Stimulated activated CD4-positive, alpha-beta T cell treated with anti-CD3 and anti-CD28 coated beads, Interleukin-12 subunit alpha, Interleukin-12 subunit beta, amount 100 ng/mL, for 24 hours (primary cell): ENCODE measurements at places on chromosomes 16 and 17.

DNA sequence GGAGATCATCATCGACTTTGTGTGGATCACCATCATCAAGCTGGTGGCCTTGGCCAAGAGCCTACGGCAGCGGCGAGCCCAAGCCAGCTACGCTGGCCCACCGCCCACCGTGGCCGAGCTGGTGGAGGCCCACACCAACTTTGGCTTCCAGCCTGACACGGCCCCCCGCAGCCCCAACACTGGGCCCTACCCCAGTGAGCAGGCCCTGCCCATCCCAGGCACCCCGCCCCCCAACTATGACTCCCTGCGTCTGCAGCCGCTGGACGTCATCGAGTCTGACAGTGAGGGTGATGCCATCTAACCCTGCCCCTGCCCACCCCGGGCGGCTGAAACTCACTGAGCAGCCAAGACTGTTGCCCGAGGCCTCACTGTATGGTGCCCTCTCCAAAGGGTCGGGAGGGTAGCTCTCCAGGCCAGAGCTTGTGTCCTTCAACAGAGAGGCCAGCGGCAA lies 72.5 kb downstream of the COG7 start:
- DNase-seq: no peak

GRCh38 chr17:12911239-12911638 lies 106.6 kb downstream of the ELAC2 start:
- DNase-seq: no peak

- DNase-seq: no peak
Observed at GRCh38 chr17:9217151-9218056, 196.1 kb downstream of the NTN1 start.

DNA sequence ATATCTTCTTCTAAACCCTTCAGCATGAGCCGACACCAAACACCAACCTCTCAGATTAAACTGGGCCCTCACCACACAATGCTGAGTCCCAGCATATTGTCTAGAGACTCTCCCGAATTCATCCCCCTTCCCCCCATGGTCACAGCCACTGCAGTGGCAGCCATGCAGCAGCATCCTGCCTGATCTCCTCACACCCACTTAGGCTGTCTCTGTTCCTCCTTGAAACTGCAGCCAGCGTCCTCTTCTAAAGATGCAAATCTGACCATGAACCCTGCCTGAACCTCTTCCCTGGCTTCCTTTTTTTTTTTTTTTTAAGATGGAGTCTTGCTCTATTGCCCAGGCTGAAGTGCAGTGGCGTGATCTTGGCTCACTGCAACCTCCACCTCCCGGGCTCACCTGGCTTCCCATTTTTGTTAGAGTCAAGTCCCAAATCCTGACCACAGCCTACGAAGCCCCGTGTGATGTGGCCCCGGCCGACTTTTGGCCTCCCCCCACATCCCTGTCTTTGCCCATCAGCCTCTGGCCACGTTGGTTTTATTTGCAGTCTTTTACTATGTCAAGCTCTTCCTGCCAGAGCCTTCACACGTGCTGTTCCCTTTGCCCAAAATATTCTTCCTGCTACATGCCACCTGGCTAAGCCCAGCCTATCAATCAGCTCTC lies 2.8 kb downstream of the FA2H start:
- no peak for DNase-seq

- no peak for DNase-seq
Observed at GRCh38 chr16:57725151-57725550, 10.4 kb upstream of the KATNB1 start.

- DNase-seq: no peak
Observed at GRCh38 chr17:29066606-29067005, 23.7 kb downstream of the PIPOX start.

GRCh38 chr16:24769806-24770205 lies 40.4 kb downstream of the TNRC6A start:
- DNase-seq: no peak

DNA sequence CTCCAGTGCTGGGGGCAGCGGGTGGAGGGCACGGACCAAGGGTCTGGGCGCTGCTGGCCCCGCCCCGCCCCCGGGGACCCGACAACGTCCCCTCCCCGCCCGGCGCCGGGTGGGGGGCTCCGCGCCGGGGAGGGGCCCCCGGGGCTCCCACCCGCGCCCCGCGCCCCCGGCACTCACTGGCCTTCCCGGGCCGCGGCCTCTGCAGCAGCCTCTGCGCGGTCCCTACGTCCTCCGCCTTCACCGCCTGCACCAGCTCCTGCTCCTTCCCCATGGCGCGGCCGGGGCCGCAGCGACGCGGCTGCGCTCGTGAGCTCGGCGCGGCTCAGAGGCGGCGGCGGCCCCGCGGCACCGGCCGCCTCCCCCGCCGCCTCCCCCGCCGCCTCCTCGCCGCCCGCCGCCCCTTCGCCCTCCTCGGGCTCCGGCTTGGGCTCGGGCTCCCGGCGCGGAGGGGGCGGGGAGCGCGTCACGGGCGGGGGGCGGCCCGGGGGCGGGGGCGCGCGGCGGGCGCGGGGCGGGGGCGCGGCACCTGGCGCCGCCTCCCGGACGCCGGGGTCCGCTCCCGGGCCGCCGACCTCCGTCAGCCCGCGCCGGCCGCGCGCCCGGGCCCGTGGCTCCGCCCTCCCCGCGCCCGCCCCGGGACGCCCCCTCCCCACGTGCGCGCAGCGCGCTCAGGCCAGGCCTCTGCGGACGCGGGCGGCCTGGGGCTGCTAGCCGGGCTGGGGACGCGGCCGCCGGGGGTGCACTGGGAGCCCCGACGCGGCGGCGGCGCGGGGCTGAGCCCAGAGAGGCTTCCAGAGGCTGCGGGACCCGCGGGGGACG lies at the start of gene CASKIN1:
CASKIN1 (minus strand) TSS at position 444 of the 819 bp plus-strand sequence; CDS start at position 271, 173 bp downstream.
- no peak for DNase-seq
